PC-9 (cell line): ENCODE measurements at places on chromosomes 11 and 22. TPM values are rescaled to one million over a fixed set of nuclear protein-coding genes. Genes with fewer than 3 reads are reported as not detected.

The AMOTL1 gene
- 48.0 and 60.5 TPM in 2 replicates for total RNA-seq

The SYT12 gene
- total RNA-seq = 11.1 and 12.3 TPM in 2 replicates

GRCh38 chr11:57770793-57771192, 9.2 kb downstream of the CTNND1 start:
- no peak for DNase-seq

The PDE2A gene
- total RNA-seq = 9.6 and 12.0 TPM in 2 replicates

DNA sequence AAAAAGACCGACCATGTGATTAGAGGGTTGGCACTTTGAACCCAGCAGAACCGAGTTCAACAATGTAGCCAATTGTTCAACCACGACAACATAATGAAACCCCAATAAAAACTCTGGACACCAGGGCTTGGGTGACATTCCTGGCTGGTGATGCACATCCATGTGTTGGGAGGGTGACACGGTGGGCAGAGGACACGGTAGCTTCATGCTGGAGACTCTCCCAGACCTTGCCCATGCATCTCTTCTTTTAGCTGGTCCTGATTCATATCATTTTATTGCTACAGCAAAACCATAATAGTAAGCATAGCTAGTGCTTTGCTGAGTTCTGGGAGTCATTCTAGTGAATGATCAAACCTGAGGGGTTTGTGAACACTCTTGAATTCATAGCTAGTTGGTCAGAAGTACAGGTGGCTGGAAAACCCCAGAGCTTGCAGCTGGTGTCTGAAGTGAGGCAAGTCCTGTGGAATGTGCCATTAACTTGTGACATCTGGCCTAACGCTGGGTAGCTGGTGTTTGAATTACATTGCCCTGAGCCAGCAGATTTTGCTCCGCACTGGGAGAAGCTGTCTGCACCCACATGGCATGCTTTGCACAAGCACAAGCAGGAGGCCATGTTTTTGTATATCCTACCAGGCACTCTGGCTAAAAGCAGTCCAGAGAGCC, 14.0 kb downstream of the RPUSD4 start:
- no peak for DNase-seq
